ENCODE measurements at places on chromosomes 13 and 19.

DNA sequence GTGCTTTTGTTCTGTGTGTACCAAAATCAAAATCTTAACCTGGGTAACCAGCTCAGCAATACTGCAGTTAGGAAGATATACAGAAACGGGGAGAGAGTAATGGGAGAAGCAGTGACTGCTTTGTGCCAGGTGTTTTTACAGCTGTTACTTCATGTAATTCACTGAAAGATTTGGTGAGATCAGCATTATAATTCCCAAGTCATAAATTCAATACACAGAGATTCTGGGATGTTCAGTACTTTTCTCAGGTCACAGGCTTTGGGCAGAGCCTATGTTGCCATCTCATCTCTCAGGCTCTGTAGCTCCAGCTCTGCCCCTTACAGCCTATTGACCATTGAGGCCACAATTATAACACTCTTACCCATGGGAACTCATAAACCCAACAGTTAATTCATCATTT lies 138.5 kb downstream of the ZAR1L start:
- DNase-seq: no peak

DNA sequence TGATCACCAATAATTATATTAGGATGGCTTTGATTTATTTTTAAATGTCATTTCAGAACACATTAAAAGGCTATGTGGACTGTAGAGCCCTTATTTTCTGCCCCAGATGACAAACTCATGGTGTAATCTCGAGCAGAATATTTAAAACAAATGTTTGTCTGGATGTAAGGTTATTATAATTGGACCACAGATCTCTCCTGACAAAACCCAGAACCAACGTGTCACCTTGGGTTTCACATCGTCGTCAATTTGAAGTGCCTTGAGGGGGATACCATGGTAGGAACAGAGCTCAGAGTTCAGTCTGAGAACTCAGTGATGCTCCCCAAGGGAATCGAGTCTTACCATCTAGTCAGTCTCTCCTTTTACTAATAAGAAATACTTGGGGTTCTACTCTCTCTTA lies 2.8 kb downstream of the SACS start:
- DNase-seq: no peak

DNA sequence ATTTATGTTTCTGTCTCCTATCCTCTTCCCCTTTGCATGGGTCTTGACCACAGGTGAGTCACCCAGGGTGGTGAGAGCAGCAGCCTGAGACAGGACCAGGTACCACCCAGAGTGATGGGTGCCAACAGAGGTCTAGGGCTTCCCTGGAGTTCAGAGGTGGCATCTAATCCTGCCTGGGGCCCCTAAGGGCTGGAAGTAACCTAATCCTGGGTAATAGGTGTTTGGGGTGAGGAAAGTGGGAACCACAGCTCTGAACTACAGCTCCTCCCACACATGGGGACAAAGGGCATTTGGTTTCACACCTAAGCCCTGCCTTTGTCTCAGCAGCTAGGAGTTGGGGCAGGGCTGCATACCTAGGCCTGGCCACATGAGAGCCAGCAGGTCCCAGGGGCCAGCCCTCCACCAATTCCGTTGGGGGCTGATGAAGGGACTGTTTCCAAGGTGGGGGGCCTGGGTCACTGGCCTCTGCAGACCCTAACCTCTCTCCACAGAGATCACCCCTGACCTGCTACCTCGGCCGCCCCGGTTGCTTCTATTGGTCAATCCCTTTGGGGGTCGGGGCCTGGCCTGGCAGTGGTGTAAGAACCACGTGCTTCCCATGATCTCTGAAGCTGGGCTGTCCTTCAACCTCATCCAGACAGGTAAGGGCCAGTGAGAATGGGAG lies 8.0 kb downstream of the SPHK2 start:
- peak; percentile 60 for DNase-seq

GRCh38 chr13:52393572-52394357 lies 12.2 kb downstream of the THSD1 start:
- no peak for DNase-seq

- peak; percentile 45 for DNase-seq
Measured at GRCh38 chr19:13026462-13027370, 31.4 kb downstream of the NFIX start.
